ENCODE measurements at places on chromosomes 12 and 14. TPM values are rescaled to one million over a fixed set of nuclear protein-coding genes. Genes with fewer than 3 reads are reported as not detected.

DNA sequence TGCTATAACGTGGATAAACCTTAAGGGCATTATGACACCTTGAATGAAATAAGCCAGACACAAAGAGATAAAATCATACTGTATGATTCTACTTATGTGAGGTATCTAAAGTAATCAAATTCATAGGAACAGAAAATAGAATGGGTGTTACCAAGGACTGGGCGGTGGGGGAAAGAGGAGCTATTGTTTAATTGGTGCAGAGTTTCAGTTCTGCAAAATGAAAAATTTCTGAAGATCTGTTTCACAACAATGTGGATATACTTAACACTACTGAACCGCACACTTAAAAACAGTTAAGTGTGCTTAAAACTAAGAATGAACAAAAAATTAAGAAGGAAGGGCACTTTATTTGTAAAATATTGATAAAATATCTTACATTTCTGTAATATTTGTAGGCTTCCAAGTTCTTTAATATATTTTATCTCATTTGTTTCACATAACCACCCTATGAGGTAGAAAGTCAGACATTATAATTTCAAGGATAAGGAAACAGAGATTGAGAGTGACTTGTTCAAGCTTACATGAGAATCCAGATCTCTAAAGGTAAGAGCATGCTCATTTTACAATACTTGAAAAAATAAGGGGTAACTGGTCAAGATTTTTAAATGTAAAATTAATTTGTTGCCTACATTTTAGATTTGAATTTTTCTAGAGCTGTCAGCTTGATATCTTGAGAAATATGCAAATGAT, 14.9 kb downstream of the LTA4H start:
- no peaks in the 10 kb centered on the region for H3K27me3 ChIP-seq
- peaks cover 5% of the 10 kb centered on the region for H3K36me3 ChIP-seq
- H3K4me1 ChIP-seq: no peaks in the 10 kb centered on the region
- no peak overlapping the region for H3K27ac ChIP-seq

DNA sequence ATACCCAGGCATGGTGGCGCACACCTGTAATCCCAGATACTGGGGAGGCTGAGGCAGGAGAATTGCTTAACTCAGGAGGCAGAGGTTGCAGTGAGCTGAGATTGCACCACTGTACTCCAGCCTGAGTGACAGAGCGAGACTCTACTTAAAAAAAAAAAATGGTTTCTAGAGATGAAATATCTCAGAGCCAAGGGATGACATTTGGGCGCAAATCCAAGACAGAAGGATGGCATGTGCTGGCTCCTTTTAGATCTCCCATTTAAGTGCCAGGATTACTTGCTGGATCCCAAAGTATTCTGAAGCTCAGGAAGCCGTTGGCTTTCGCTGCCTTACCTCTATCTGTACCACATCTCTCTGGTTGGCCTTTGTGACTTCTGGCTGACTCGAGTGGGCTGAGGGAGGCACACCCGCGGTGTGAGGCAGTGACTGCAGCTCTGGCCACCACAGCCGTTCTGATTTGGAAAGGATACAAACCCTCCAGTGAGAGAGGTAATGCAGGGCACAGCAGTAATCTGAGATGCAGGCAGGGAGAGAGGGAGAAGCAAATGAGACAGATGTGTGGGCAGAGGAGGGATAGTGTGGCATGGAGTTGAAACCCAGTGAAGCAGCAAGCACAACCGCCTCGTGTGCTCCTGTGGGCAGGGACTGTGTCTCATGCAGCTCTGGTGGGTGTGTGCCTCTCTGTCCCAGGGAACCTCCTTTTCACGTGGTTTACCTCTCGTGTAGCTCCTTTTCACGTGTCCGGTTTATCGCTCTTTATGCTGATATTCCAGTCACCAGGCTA, 4.9 kb downstream of the B4GALNT3 start:
- no peaks in the 10 kb centered on the region for H3K4me1 ChIP-seq
- DNase-seq: no peak
- H3K27ac ChIP-seq: no peak overlapping the region
- no peak overlapping the region for H3K4me3 ChIP-seq
- H3K27me3 ChIP-seq: no peaks in the 10 kb centered on the region

GRCh38 chr14:33370426-33370825, 431.7 kb downstream of the NPAS3 start:
- H3K4me1 ChIP-seq: no peaks in the 10 kb centered on the region
- H3K27me3 ChIP-seq: no peaks in the 10 kb centered on the region
- no peaks in the 10 kb centered on the region for H3K36me3 ChIP-seq
- no peak overlapping the region for H3K27ac ChIP-seq
- no peak overlapping the region for H3K4me3 ChIP-seq

DNA sequence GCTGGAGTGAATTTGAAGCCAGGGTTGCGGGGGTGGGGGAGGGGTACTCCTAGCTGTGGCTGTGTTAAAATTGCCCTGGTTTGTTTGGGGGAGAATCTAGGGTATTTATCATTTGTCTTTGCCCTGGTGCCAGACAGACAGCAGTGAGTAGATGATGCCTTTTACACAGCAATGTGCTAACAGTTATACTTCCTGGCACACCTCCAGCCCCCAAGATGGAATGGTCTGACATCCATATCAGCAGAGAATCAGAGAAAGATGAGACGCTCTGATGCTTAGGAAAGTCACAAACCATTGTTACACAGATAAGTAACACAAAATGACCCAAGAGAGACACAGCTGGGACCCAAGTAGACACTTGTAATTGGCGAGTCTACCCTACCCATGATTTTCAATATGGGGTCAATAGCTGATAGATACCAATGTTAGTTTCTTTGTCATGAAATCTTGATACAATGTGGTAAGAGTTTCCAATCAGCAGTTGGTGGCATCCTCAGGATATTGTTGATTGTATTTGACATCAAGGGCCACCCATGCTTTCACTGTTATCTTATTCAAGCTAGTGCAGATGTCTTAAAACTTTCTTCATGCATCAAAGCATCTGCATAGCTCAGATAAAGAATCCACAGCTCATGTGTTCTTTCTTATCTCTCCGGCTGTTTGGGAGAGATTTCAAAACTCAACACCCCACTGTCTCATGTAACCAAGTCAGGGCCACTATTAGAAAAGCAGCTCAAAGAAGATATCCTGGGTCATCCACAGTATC, 2.6 kb upstream of the PRKAB1 start:
- peaks cover 3% of the 10 kb centered on the region for H3K4me1 ChIP-seq
- no peak for DNase-seq

DNA sequence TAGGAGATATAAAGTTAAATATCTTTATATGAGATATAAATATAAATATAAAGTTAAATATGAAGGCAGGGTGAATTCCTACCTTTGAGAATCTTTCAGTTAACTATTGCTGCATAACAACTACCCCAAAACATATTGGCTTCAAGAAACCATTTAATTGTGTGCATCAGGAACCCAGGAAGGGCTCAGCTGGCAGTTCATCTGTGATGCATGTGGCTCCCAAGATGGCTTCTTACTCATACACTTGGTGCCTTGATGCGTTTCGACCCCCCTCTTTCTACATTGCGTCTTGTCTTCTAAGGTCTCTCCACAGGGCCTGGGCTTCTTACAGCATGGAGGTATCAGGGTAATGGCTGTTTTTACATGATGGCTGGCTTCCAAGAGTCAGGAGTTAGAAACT, 253.9 kb upstream of the CRY1 start:
- H3K27ac ChIP-seq: peak overlapping the region; percentile 86
- no peak overlapping the region for H3K4me3 ChIP-seq
- DNase-seq: no peak
- no peaks in the 10 kb centered on the region for H3K4me1 ChIP-seq
- H3K36me3 ChIP-seq: no peaks in the 10 kb centered on the region

DNA sequence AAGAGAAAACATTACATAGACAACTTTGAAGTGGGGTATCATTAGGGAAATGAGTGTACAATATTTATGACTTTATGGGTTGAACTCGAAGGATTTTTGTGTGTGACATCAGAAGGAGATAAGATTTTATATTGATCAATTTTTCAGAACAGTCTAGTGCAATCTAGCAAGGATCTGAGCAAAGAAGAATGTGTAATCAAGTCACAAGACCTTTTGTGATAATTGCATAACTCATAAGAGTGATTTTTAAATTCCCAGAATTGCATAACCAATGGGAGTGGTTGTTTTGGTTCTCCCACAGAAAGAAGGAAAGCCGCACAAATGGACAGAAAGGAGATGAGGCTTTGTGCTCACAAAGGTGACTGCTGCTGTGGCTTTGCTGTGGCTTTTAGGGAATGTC, 441.8 kb upstream of the FLRT2 start:
- H3K27me3 ChIP-seq: no peaks in the 10 kb centered on the region
- H3K4me1 ChIP-seq: no peaks in the 10 kb centered on the region
- H3K36me3 ChIP-seq: no peaks in the 10 kb centered on the region
- DNase-seq: no peak

- no peak overlapping the region for H3K4me3 ChIP-seq
- no peak overlapping the region for H3K27ac ChIP-seq
- H3K4me1 ChIP-seq: no peaks in the 10 kb centered on the region
- no peak for DNase-seq
- no peaks in the 10 kb centered on the region for H3K27me3 ChIP-seq
These were observed 903 bp downstream of the PARPBP start for GRCh38 chr12:102120886-102121285.

DNA sequence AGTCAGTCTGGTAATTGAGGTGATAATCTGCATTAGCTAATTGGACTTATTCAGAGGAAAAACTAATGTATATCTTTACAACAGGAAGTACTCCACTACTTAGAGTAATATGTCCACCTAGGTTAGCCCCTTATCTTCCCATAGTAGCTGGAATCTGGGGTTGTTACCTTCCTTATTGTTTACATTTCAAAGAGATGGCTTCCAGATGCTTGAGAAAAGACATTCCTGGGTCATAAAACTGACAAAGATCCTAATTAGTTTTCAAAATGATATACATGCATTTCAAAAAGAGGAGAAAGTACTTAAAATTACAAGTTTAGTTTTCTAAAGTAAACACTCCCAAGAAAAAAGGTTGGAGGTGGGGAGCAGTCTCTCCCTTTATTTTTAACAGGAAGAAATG, 78.1 kb downstream of the RPL10L start:
- H3K27ac ChIP-seq: no peak overlapping the region
- no peak overlapping the region for H3K4me3 ChIP-seq
- H3K36me3 ChIP-seq: no peaks in the 10 kb centered on the region
- no peaks in the 10 kb centered on the region for H3K27me3 ChIP-seq
- no peak for DNase-seq
- H3K4me1 ChIP-seq: no peaks in the 10 kb centered on the region

- no peak for DNase-seq
- no peaks in the 10 kb centered on the region for H3K4me1 ChIP-seq
- no peak overlapping the region for H3K4me3 ChIP-seq
These were observed 27.6 kb downstream of the WASHC3 start for GRCh38 chr12:102033991-102034745.

DNA sequence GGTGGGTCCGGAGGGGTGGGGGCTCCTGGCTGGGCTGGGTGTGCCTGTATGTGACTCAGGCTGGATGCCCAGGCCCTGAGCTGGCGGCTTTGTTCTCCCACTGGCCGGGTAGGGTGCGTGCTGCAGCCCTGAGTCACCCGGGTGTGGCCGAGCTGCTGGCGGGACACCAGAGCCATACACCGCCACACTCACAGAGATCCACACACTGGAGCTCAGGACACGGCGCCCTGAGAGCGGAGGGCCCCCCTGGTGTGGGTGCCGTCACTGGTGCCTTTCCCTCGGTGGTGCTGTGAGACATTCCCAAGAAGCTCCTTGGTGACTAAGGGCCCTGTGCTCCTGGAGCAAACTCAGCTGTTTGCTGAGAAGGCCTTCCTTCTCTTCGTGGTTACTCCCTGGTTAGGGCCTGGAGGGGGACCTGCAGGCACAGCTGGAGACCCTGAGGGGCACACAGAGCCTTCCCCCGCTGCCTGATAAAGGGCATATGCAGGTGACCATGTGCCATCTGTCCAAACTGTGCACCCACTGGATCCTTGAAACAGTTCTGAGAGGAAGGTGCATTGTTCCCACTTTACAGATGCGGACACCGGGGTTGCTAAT, 44.3 kb downstream of the KRT80 start:
- H3K36me3 ChIP-seq: no peaks in the 10 kb centered on the region
- H3K27ac ChIP-seq: peak overlapping the region; percentile 100
- H3K27me3 ChIP-seq: no peaks in the 10 kb centered on the region
- DNase-seq: peak; percentile 98
- H3K4me1 ChIP-seq: peaks cover 67% of the 10 kb centered on the region

GRCh38 chr14:105527381-105527825, 1.0 kb downstream of the TMEM121 start:
- peak overlapping the region; percentile 74 for H3K4me3 ChIP-seq
- H3K27ac ChIP-seq: no peak overlapping the region
- H3K4me1 ChIP-seq: peaks cover 4% of the 10 kb centered on the region
- H3K36me3 ChIP-seq: no peaks in the 10 kb centered on the region

- no peak overlapping the region for H3K27ac ChIP-seq
- no peaks in the 10 kb centered on the region for H3K27me3 ChIP-seq
- H3K4me1 ChIP-seq: no peaks in the 10 kb centered on the region
- no peak for DNase-seq
- no peak overlapping the region for H3K4me3 ChIP-seq
- no peaks in the 10 kb centered on the region for H3K36me3 ChIP-seq
These were observed 42.1 kb downstream of the SCARB1 start for GRCh38 chr12:124821252-124822200.

- H3K36me3 ChIP-seq: no peaks in the 10 kb centered on the region
- no peak for DNase-seq
- H3K27ac ChIP-seq: no peak overlapping the region
- no peaks in the 10 kb centered on the region for H3K4me1 ChIP-seq
- H3K27me3 ChIP-seq: no peaks in the 10 kb centered on the region
These were observed 9.9 kb downstream of the GPHB5 start for GRCh38 chr14:63308723-63309317.

DNA sequence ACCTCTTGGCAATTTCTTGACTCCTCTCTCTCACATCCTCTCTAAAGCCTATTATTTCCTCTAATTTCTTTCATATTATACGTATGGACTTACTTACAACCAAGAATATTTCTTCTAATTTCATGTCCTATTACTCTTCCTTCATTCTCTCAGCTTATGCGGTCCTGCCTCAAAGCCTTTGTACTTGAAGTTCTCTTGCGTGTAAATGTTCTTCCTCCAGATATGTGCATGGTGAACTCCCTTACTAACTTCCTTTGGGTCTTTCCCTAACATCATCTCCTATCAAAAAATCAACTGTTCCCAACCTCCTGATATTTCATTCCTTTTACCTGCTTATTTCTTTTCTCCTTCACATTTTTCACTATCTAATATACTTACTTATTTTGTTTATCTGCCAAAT, 23.1 kb downstream of the DNAL1 start:
- no peak overlapping the region for H3K4me3 ChIP-seq
- H3K4me1 ChIP-seq: no peaks in the 10 kb centered on the region
- no peaks in the 10 kb centered on the region for H3K27me3 ChIP-seq
- no peaks in the 10 kb centered on the region for H3K36me3 ChIP-seq

GRCh38 chr12:109193896-109194295, 77.5 kb downstream of the ACACB start:
- H3K27me3 ChIP-seq: no peaks in the 10 kb centered on the region
- no peak for DNase-seq
- no peaks in the 10 kb centered on the region for H3K4me1 ChIP-seq
- no peak overlapping the region for H3K27ac ChIP-seq
- H3K4me3 ChIP-seq: no peak overlapping the region
- peaks cover 11% of the 10 kb centered on the region for H3K36me3 ChIP-seq

GRCh38 chr12:10716704-10717315, 6.3 kb downstream of the YBX3 start:
- H3K27me3 ChIP-seq: no peaks in the 10 kb centered on the region
- peak; percentile 75 for DNase-seq
- H3K36me3 ChIP-seq: no peaks in the 10 kb centered on the region
- H3K4me3 ChIP-seq: peak overlapping the region; percentile 48

Gene JPH4
- total RNA-seq: 0.66 TPM

Gene PARPBP
- 3.9 TPM for total RNA-seq

Gene AQP6
- 0.16 TPM for total RNA-seq

Gene SIX6
- not detected for total RNA-seq

Gene INTS13
- 23.1 TPM for total RNA-seq

Gene KIF26A
- total RNA-seq: 4.6 TPM

Gene HOXC5
- 0.98 TPM for total RNA-seq

Gene CCDC88C
- total RNA-seq: 19.3 TPM

Gene C12orf60
- total RNA-seq: 1.4 TPM

Gene RPGRIP1
- total RNA-seq: 10.4 TPM

Gene C1QL4
- total RNA-seq: not detected

Gene LRRK2
- 30.9 TPM for total RNA-seq
